ENCODE measurements at places on chromosomes 5 and 9.
A peak's percentile ranks its signal among the peaks of the same experiment; 100 is the strongest.

- DNase-seq = no peak
Measured at GRCh38 chr5:137233726-137234125, 265.4 kb downstream of the SPOCK1 start.

- no peak for DNase-seq
Measured at GRCh38 chr5:149667084-149667828, 62.9 kb upstream of the PPARGC1B start.

- no peak for DNase-seq
Measured at GRCh38 chr9:126397056-126397455, 70.4 kb downstream of the MVB12B start.

DNA sequence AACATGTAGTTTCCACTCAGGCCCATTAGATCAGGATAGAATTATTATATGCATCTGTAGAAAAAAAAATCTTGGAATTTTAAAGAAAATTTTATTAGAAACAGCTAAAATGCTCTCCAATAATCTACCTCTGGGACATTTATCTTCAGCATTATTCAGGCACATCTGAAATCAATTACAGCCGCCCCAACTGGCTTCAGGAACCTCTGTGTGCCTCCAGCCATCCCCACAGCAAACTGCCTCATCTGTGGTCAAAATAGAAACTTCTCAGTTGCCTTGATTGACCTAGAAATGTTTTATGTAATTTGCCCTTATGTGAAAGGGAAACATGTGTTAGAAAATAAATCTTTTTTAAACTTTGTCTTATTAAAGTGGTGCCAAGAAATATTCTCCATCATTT lies 120.1 kb upstream of the LPAR1 start:
- DNase-seq = no peak

GRCh38 chr9:20082406-20082805 lies 293.6 kb upstream of the SLC24A2 start:
- DNase-seq = no peak

GRCh38 chr9:89730715-89731114 lies 125.9 kb downstream of the GADD45G start:
- peak; percentile 41 for DNase-seq

DNA sequence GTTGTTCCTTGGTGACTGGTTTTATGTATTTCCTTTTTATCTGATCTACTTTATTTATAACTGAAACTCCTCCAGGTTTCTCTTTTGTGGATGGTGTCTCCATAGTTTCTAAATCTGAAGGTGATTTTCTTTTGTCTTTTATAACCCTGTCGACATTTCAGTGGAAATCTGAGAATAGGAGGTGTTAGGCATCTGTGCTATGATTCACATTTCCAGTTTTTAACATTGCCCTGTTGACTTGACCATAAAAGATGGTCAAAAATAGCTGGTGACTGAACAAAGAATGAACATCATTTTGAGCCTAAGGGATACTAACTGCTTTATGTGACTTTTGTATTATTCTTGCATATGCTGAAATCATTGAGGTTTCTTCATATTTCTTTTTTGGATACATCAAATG lies 190.5 kb downstream of the PCSK1 start:
- no peak for DNase-seq

- DNase-seq = peak; percentile 62
Measured at GRCh38 chr9:93288341-93288740, 104.4 kb downstream of the WNK2 start.

DNA sequence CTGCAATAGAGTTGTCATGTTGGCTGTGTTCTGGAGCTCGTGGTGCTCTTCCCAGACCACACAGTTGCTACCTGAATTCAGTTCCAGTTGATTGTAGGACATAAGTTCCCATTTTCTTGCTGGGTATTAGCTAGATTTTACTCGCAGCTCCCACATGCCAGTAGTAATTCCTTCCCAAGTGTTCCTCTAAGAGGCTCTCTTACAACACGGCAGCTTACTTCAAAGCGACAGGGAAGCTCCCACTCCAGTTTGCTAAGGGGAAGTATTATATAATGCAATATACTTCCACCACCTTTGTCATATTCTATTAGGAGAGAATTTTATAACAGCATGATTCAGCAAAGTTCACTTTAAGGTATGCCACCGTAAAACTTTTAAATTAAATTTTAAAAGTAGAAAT lies 623.0 kb downstream of the SLCO4C1 start:
- DNase-seq = no peak

- DNase-seq = no peak
Measured at GRCh38 chr5:919356-920000, 26.8 kb downstream of the TRIP13 start.

- DNase-seq = no peak
Measured at GRCh38 chr5:10377081-10377480, 23.6 kb downstream of the MARCHF6 start.

DNA sequence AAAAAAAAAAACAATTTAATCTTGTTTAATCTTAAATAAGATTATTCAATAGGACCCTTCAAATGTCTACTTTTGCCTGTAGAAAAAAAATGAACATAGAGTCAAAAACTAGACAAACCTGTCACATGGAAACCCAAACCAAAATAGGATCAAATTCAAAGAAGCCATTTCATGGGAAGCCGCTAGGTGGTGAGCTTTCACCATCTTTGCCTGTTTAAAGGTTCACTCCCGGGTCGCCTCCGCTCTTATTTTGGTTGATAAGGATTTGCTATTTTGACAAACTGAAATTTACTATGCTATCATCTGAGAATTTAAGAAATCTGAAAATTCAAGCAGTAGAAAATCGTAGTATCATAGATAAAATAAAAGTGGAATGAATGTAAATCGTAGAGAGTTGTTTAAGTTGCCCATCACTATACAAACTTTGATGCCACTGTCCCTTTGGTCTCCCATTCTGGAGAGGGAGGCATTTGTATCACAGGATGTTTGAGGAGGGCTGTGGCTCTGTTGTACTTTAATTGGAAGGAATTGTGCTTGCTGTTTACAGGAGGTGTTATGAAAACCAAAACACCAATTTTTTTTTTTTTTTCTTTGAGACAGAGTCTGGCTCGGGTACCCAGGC lies 43.5 kb upstream of the DNAH5 start:
- DNase-seq = peak; percentile 42

DNA sequence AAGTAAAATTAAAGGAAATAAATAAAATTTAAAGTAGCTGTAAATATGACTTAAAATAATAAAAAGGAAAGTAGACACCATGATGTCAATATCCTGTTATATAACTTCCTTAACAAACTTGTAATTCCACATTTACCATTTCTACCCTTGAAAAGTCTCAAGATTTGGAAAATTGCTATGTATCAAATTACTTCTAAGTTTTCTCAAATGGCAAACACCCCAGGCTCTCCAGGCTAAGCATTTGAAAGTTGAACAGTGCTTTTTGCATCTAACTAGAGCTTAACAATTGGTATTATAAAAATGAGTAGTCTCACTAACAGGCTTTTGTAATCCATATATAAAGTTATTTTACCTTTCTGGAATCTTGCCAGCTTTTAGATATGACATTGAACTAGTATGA lies 41.5 kb upstream of the MACIR start:
- DNase-seq = no peak

GRCh38 chr5:90289837-90290236 lies 119.7 kb downstream of the CETN3 start:
- no peak for DNase-seq

DNA sequence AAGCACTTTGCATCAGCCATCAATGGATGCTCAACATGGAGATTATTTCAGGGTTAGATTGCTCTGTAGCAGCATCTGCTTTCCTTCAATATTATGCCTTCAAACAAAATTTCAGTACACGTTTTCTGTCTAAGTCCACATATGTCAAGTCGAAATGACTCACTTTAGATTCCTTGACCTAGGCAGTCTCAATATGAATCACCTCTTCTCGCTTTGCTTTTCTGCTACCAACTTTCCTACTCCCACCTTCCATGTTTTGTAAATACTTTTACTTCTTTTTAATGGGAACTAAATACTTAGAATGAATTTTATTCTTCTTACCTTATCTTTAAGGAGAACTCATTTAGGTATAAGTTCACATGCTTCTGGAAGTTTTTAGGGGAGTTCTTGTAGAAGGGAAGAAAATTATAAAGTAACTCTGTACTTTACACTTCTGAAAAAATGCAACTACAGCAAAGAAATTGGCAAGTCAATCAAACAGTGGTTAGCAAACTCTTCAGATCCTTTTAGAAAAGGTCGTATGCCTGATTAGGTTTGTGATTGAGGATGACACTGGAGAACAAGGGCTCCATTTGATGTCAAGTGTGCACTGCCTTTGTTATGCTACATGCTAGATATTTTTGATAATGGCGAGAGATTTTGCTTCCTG lies 478.5 kb upstream of the SMARCA2 start:
- no peak for DNase-seq

DNA sequence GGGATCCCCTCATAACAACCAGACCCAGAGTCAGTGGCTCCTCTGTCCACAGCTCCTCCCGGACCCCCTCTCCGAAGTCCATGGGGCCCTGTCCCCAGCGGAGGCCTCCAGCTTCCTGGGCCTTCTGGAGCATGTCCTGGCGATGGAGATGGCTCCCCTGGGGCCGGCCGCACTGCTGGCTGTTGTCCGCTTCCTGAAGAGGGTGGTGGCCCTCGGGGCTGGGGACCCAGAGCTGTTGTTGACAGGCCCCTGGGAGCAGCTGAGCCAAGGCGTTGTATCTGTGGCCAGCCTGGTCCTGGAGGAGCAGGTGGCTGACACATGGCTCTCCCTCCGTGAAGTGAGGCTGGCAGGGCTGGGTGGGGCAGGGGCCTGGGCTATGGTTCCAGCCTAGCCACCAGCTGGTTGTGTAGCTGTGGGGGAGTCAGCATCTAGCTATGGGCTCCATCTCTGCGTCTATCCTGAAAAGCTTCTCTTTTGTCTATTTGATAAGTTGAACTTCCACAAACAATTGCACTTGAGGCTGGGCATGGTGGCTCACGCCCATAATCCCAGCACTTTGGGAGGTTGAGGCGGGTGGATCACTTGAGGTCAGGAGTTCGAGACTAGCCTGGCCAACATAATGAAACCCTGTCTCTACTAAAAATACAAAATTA lies 4.7 kb downstream of the ADGRD2 start:
- DNase-seq = peak; percentile 25

DNA sequence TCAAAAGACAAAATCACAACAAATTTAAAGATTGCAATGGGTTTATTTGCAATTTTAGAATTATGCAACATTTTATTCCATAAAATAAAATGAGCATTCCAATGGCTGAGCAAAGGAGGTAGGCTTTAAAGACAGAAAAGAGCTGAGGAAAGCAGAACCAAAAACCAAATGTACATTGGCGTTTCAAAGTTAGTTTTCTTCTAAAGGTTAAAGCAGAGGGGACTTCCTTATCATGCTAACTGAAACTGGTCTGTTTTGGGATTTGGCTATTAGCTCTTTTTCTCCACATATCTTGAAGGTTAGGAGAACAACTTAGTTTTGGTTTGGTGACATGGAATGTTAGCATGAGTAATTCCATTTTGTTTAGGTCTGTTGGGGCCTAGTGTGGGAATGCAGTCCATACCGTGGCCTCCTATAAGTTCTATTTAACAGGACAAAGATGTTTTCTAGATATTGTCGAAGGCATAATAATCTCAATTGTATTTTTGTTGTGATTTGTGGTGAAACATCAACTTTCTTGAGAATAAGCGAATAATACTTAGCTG lies 20.3 kb downstream of the DCP2 start:
- no peak for DNase-seq

GRCh38 chr5:137145721-137146120 lies 353.4 kb downstream of the SPOCK1 start:
- DNase-seq = no peak

DNA sequence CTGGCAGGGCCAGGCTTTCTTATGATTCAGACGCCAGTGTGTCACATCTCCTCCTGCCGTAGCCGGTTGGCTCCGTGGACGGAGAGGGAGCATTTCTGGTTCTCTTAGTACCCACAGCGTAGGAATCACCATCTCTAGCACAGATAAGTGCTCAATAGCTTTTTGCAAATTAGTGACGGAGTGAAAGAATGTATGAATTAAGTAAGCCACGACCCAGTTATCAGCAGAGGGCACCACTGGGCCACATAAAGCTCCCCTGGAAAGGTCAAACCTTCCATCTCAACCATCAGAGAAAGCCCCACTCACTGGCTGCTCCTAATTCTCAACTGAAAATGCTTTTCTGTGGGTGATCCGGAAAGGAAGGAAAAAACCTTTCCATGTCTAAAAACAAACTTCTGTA lies 317.0 kb upstream of the ADCY2 start:
- peak; percentile 55 for DNase-seq

GRCh38 chr5:35854248-35854647 lies 2.4 kb upstream of the IL7R start:
- DNase-seq = no peak

- no peak for DNase-seq
Measured at GRCh38 chr9:37839496-37840461, 39.2 kb downstream of the DCAF10 start.

- DNase-seq = no peak
Measured at GRCh38 chr9:92325991-92326500, 293 bp downstream of the CENPP start.

DNA sequence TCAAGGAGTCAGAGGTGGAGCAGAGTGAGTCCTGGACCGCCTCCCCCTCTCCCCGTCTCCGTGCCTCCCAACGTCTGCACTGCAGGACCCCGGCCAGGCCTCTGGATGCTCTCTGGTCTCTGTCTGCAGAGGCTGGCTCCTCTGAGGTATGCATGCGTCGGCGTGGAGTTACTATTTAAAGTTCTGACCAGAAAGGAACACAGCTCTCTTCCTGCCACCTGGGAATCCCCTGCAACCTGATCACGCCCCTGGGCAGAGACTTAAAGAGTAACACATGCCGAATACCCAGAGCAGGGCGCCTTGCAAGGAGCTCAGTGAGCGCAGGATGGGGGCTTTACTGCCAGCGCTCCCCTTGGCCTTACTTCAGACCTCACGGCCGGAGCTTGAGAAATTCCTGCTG lies 16.0 kb downstream of the ANXA6 start:
- DNase-seq = peak; percentile 70

DNA sequence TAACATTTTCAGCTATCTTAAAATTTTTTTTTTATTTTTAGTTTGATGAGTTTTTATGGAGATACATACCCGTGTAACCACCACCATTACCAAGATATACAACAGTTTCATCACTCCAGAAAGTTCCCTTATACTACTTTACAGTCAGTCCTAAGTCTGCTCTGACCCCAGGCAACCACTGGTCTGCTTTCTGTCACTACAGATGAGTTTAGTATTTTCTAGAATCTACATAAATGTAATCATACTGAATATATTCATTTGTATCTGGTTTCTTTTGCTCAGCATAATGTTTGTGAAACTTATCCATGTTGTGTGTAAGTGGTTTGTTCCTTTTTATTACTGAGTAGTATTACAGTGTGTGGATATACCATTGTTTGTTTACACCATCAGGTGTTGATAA lies 127.8 kb downstream of the GAS1 start:
- no peak for DNase-seq

GRCh38 chr5:115894342-115894741 lies 52.6 kb downstream of the AP3S1 start:
- no peak for DNase-seq

GRCh38 chr5:41218929-41219657 lies 5.8 kb upstream of the C6 start:
- no peak for DNase-seq

- no peak for DNase-seq
Measured at GRCh38 chr9:109632817-109633216, 134.7 kb upstream of the PTPN3 start.

DNA sequence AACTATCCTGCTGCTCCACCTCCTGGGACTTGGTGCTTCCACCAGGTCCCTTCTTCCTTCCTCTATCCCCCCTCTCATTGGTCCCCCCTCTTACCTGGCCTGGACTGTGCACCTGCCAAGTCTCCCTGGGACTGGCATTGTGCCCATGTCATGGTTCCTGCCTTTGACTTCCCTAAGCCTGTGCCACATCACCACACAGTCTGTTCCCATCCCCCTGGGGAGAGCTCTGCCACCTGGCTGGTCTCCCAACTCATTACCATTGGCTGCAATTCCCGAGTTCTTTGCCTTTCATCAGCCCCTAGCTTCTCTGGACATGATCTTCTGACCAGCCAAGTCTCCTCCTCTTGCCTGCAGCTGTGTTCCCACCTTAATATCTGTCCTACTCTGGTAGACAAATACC lies 180.3 kb downstream of the SREK1 start:
- no peak for DNase-seq

Measured in H9 (cell line).